ENCODE measurements at places on chromosomes 13 and 19.

DNA sequence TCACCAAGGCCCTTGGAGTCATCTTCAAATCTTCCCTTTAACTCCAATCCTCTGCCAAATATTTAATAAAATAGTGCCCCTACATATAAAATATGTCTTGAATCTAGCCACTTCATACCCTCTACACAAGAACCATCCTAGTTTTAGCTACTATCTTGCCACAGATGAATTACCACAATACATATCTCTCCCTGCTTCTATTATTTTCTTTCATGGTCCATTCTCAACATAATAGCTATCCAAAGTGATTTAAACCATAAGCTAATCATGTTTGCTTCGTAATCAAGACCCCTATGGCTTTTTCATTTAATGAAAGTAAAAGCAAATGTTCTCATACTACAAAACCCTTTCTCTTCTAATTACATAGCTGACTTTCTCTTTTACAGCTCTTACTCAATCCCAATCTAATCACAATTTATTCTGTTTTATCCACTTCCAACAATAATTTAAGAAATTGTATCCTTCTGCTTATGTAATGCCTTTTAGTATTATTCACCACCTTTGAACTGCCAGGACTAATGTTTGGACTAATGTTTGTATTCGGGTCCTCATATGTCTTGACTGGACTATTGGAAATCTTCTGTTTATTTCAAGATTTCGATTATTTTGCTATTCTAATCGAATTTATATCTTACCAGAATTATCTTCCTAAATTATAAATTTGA lies 412.0 kb downstream of the SLITRK1 start:
- DNase-seq, result no peak

DNA sequence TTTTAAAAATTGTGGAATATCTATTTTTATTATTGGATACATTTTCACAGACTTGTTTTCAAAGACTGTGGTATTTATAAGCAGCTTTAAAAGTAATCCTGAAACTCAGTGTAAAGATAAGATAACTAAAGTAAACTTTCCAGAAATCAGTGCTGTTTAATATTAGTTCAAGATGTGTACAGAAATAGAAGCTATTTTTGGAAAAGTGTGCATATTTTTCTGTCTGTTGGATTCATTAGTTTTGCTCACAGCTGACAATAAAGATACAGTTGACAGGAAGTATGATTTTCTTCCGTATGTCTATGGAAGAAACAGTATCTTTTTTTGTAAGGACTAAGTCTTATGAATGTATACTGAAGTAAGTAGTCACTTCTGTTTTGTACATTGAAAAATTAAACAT lies 85.9 kb downstream of the GJA3 start:
- no peak for DNase-seq

DNA sequence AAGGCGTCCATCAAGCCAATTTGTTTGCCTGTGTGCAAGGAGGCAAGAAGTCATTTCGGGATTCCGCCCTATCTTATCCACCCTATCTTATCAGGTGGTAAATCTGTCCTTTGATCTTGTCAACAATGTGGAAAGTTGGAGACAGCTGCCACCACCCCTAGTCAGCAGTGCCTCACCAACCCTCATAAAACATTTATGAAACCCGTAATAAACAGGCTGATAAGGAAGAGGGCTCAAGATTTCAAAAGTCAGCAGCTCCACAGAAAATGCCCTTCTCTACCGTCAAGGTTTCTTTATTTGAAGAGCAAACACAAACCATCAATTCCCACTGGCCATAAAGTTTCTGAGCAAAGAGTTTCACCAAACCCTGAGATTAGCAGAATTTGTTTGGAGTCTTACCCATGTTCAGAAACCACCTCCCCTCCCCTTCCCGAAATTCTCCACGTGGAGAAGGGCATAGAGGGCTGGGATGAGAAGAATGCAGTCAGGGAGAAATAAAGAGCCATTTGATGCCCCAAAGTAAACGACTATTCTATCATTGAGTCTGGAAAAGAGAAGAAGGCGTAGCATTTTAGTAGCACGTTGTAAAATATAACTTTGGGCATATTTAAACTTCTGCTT lies 196.0 kb upstream of the GPR12 start:
- DNase-seq, result no peak

DNA sequence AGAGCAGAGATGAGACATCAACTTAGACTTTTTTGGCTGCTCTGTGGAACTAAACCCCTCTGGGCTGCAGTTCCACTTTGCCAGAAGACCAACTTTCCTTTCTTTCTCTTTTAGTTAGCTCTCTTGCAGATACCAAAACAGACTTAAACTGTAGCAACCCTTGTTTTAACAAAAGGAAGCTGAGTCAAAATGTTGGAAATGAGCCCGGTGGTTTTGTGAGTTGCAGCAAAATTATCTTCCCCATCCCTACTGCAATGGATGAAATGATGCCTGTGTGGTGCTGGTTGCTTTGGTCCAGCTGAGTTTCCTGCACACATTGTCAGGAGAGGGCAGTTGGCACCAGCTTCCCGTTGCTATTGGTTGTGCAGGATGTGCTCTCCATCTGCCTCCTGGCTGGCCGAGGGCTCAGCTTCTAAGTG lies 115.3 kb downstream of the LRCH1 start:
- DNase-seq, result no peak

DNA sequence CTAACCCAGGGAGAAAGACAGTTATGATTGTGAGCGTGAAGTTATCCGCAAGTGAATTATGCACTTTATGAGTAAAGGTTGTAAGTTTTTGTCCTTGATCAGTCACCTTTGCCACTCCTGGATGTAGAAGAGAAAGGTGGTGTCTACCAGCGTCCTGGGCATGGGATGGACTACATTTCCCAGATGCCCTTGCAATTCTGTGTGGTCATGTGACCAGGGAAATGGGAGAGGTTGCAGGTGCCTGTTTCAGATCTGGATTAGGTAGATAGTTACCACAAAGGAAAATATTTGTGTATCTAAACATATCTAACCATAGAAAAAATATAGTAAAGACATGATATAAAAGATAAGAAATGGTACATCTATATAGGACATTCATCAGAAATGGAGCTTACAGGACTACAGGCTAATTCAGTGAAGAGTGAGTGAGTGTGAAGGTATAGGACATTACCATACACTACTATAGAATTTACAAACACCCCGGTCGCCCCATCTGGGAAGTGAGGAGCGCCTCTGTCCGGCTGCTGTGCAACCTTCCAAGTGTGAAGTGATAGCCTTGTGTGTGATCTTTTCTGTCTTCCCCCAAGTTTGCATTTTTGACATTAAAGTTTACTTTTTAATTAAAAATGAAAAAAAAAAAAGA lies 51.6 kb upstream of the CACNA1A start:
- no peak for DNase-seq

DNA sequence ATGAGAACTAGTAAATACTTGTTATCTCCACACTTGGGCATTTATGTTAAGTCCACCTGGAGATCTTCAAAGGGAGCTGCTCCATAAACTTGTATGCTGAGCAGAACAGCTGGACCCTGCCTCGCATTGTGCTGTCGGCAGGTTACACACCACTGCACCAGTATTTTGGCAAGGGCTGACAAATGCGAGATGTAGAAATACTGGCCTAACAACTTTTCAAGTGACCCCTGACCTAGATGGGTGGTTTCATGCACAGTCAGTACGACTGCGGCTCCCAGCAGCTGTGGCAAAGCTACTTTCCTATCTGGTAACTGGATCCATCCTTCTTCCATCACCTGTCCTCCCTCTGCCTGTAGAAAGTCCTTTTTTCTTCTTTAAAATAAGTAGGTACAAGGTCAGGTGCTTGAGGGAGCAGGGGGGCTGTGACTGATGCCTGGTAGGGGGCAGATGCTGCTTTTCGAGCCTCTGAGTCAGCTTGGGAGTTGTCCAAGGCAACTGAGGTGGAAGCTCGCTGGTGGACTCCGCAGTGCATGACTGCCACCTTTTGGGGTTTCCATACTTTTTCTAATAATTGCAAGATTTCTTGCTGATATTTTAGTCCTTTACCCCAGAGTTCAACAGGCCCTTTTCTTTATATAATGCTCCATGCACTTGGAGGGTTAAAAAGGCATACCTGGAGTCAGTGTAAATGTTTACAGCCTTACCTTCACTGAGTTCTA lies 86.8 kb downstream of the SLC25A15 start:
- DNase-seq, result no peak

- DNase-seq, result no peak
These were observed 18.7 kb upstream of the EID2 start for GRCh38 chr19:39558624-39559117.

DNA sequence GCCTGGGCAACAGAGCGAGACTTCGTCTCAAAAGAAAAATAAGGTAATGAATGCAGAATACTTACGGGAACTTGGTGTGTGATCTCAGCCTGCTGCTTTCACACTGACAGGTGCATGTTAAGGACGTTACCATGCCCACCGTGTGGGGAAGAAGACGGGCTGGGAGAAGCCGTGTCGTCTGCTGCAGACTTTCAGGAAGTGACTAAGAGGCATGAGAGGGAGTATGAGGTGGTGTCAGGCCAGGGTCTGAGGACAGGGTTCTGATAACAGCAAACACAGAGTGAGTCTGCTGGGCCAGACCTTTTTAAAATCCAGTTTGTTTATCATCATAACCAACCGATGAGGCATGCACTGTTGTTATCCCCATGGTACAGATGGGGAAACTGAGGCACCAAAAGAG lies 13.6 kb upstream of the GALP start:
- DNase-seq, result no peak

DNA sequence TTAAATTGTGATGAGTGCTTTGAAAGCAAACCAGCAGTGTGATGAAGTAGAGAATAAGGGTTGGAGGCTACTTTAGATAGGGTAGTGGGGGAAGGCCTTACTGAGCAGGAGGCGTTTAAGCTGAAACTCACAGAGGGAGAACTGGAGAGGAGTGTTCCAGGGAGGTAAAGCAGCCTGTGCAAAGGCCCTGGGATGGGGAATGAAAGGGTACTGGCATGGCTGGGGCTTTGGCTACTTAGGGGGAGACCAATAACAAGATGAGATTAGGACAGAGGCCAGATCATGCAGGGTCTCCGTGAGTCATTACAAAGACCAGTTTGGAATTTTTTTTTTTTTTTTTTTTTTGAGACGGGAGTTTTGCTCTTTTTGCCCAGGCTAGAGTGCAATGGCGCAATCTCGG lies 1.1 kb downstream of the PPP5C start:
- DNase-seq, result no peak

DNA sequence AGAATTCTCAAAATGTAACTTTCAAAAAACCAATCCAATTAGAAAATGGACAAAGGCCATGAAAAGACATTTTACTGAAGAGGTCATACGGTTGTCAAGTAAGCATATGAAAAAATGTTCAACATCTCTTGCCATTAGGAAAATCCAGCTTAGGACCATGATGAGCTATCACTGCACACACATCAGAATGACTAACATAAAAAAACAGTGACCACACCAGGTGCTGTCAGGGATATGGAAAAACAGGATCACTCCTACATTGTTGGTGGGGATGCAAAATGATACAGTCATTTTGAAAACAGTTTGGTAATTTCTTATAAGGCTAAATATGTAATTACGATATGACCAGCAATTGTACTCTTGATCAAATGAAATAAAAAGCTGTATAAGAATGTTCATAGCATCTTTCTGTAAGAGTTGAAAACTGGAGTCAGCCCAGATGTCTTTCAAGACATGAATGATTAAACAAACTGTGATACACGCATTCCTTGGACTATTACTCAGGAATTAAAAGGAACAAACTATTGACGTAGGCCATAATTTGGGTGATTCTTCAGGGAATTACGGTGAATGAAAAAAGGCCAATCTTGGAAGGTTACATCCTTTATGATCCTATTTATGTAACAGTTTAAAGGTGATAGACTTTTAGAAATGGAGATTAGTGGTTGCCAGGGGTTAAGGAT lies 26.9 kb upstream of the RCBTB2 start:
- no peak for DNase-seq

DNA sequence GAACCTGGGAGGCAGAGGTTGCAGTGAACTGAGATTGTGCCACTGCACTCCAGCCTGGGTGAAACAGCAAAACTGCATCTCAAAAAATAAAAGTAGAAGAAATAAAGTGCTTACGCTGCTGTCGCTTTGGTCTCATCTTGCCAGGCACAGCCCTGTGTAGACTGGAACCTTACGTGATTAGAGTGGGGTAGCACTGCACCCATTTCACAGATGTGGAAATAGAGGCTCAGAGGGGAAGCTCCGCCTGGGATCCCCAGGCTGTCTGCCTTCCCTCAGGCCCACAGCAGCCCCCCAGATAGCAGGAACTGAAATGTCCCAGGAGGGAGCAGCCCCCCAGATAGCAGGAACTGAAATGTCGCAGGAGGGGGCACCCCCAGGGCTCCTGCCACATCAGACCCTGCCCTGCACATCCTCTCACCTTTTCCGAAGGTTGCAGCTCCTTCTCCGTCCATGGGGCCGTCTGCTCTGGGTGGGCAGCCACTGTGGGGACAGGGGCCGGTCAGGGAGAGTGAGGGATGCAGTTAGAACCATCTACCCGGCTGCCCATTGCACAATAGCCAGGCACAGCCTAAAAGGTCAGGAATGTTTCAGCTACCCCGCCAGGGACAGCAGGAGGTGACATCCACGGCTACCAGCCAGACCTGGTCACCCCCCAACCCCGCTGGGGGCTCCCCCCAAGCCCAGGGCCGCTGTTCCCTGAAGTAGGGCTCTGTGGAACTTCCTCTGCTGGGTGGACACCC lies 1.9 kb downstream of the PLIN4 start:
- no peak for DNase-seq

GRCh38 chr19:28980236-28980868 lies 232.6 kb downstream of the UQCRFS1 start:
- no peak for DNase-seq

- DNase-seq, result no peak
These were observed 12.7 kb downstream of the FOXO1 start for GRCh38 chr13:40653527-40654318.

GRCh38 chr13:47816831-47817230 lies 184.2 kb downstream of the SUCLA2 start:
- DNase-seq, result no peak

DNA sequence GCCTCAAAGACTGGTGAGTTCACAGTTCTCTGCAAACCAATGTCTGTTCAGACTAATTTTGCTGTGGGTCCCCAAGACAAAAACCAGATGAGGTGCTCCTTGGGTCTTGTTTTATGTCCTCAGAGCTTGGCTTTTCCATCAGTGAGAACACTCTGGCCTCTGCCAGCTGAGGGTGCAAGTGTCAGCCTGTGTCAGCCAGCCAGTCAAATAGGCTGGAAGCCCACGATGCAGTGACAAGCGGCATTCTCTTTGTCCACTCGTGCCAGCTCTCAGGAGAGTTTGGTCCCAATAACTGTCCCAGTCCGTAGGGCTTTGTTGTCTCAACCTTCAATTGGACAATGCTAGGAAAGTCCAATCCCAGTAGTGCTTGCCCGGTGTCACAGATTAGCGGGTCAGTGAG lies 9.4 kb upstream of the AKT2 start:
- no peak for DNase-seq

DNA sequence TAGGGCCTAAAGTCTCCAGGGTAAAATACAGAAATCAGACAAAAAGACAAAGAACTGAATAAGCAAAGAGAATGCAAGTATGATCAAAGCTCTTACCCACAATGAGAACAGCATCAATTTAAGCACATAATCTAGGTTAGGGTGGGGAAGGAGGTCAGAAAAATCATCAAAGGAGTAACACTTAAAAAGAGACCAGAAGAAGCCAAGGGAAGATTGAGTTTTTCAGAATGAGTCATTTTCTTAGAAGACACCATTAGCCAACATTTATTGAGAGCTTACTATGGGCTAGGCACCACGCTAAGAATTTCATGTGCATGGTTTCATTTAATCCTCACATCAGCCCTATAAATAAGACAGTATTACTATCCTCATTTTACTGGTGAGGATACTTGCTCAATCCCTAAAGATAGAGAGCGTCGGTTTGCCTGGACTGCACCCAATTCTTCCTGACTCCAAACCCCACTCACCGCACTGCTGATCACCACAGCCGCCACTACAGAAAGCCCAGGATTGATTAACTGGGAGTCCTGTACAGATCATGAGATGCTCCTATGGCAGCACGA lies 1.7 kb upstream of the SHISA2 start:
- no peak for DNase-seq
